ENCODE measurements at places on chromosomes 3 and 15.

DNA sequence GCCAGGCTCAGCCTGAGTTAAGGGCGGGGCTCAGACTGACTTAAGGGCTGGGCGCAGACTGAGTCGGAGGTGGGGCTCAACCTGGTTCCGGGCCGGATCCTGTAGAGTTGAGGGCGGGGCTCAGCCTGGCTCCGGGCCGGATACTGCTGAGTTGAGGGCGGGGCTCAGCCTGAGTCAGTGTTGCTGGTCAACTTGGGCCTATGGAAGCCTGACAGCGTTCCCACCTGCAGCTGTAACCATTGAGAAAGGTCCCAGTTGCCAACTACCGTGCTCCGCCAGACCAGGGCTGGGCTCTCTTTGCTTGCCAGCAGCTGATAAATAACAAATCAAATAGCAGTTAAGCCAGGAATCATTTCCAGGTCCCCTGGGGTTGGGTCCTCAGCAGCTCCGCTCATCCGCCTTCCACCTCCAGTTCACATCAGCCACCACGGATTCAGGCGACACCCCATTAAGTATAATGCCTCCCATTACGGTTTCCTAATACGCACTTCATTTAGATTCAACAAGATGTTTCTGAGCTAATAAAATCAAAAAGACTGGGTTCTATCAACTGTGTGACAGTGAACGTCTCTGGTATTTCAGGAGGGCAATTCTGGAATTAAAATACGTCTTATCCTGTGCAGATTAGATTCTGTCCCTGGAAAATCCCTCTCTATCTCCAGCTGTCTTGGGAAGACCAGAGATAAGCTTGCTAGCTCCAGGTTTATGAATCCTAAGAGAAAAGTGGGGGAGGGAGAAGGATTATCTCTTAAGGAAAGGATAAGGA is 7.3 kb downstream of the GRIP2 start:
- no peak for DNase-seq

DNA sequence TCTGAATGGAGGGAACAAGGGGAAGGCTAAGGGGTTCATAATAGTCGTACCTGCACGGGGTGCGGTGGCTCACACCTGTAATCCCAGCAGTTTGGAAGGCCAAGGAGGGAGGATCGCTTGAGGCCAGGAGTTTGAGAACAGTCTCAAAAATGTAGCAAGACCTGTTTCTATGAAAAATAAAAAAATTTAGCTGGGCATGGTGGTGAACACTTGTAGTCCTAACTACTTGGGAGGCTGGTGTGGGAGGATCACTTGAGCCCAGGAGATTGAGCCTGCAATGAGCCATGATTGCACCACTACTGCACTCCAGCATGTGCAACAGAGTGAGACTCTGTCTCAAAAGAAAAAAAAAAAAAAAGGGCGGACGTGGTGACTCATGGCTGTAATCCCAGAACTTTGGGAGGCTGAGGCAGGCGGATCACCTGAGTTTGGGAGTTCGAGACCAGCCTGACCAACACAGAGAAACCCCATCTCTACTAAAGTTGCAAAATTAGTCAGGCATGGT is 17.9 kb upstream of the HDAC11 start:
- DNase-seq: no peak

DNA sequence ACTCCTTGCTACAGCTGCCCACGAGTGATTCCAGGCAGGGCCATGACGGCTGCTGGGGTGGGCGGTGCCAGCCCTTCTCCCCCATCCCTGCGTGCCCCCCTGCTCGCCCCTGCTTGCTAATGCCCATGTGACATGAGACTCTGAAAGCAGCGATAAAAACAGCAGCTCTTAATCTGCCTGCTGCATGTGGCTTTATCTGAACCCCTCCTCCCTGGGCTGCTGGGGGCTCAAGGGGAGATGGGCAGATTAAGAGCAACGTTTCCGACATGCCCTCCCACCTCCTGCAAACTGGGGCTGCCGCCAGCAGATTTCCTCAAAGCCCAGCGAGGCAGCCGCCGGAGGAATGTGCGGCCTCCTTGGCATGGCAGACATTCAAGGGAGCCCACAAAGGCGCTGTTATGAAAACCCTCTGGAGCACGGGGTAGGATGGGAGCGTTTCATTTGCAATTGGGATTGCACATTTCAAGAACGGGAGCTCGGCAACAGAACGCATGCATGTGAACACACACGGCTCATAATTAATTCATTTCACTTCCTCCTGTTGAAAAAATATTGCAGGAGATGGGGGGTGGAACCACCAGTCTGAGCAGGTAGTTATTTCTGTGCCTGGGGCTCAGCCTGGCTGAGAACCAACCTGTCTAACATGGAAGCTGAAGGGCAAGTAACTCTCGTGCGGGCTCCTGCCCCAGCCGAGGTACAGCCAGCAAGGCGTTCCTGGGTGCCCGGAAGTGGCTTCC is 504.2 kb upstream of the PROK2 start:
- DNase-seq: peak; percentile 66

- no peak for DNase-seq
Observed at GRCh38 chr15:74464897-74465296, 3.9 kb upstream of the UBL7 start.

GRCh38 chr3:192597506-192597905 is 129.8 kb downstream of the FGF12 start:
- no peak for DNase-seq

GRCh38 chr3:144843099-144843498 is 871.5 kb downstream of the DIPK2A start:
- no peak for DNase-seq

DNA sequence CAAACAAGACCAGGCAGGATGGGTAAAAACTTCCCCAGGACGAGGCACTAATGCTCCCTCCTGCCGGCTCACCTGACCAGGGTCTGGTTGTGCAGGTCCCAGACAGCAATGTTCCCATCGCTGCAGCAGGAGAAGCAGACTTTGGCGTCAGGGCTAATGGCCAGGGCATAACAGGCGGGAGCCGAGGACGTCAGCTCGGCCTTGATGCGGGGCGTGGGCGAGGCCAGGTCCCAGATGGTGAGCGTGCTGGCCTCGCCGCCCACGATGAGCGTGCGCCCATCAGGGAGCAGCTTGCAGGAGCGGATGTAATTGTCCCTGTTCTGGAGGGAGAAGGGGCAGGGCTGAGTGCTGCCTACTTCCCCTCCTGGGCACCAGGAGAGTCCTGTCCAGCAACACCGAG is 43.4 kb downstream of the TLE3 start:
- DNase-seq: peak; percentile 41

- DNase-seq: no peak
Observed at GRCh38 chr15:67458331-67459029, 62.5 kb upstream of the C15orf61 start.
